ENCODE measurements at places on chromosomes 2 and 18. TPM values are rescaled to one million over a fixed set of nuclear protein-coding genes. Genes with fewer than 3 reads are reported as not detected.

GRCh38 chr18:12630136-12630535 lies 27.8 kb downstream of the SPIRE1 start:
- no peak overlapping the region for H3K27ac ChIP-seq
- H3K27me3 ChIP-seq, result no peaks in the 10 kb centered on the region
- no peaks in the 10 kb centered on the region for H3K4me1 ChIP-seq
- DNase-seq, result no peak

GRCh38 chr18:27382567-27383216 lies 197.6 kb upstream of the CHST9 start:
- H3K27ac ChIP-seq, result no peak overlapping the region
- no peaks in the 10 kb centered on the region for H3K36me3 ChIP-seq
- no peaks in the 10 kb centered on the region for H3K4me1 ChIP-seq
- no peaks in the 10 kb centered on the region for H3K27me3 ChIP-seq

- no peaks in the 10 kb centered on the region for H3K36me3 ChIP-seq
- peaks cover 46% of the 10 kb centered on the region for H3K27me3 ChIP-seq
- no peak for DNase-seq
- no peaks in the 10 kb centered on the region for H3K4me1 ChIP-seq
- H3K4me3 ChIP-seq, result no peak overlapping the region
Observed at GRCh38 chr2:19377717-19378116, 19.3 kb upstream of the OSR1 start.

- H3K4me3 ChIP-seq, result no peak overlapping the region
- H3K36me3 ChIP-seq, result no peaks in the 10 kb centered on the region
- H3K27ac ChIP-seq, result no peak overlapping the region
- H3K27me3 ChIP-seq, result no peaks in the 10 kb centered on the region
- H3K4me1 ChIP-seq, result no peaks in the 10 kb centered on the region
Observed at GRCh38 chr2:137348301-137348700, 583.0 kb downstream of the THSD7B start.

DNA sequence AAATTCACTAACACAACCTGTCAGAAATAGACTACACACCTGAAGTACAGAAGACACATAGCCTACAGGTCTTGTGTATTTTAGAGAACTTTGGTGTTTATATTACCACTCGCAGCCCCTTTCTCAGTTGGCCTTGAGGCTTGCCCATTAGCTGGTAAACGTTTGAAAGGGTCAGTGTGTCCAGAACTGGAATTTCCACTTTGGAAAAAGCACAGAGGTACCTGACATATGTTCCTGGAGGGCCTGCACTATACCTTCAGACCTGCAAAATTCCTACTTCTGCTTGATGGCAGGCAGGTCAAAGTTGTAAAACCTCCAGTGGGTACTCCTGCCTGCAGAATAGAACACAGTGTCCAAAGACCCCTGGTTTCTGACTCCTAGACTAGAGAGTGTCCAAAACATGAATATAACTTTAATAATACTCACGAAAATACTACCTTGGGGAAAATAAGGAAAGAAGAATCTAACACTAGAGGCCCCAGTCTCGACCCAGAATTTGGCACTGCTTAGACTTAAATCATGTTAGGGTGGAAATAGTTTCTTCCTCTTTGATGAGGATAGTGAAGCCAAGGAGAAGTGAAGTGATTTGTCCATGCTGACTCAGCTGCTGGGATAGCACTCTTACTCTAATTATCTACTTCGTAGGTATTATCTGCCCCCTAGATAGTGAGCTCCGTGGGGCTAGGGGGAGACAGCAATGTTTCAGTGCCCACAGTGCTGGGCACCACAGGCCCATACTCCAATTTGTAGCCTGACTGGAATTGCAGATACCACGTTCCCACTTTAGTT lies 2.8 kb downstream of the KCTD1 start:
- H3K27me3 ChIP-seq, result peaks cover 17% of the 10 kb centered on the region
- H3K36me3 ChIP-seq, result peaks cover 15% of the 10 kb centered on the region
- no peak overlapping the region for H3K4me3 ChIP-seq

- H3K27ac ChIP-seq, result no peak overlapping the region
- no peak overlapping the region for H3K4me3 ChIP-seq
- H3K27me3 ChIP-seq, result no peaks in the 10 kb centered on the region
- no peak for DNase-seq
- H3K4me1 ChIP-seq, result no peaks in the 10 kb centered on the region
Observed at GRCh38 chr2:45096996-45097395, 87.7 kb upstream of the SIX2 start.

GRCh38 chr2:20060106-20060505 lies 8.7 kb upstream of the LAPTM4A start:
- peaks cover 20% of the 10 kb centered on the region for H3K27me3 ChIP-seq
- H3K36me3 ChIP-seq, result no peaks in the 10 kb centered on the region
- DNase-seq, result no peak

RBM43 gene
- 4.8 TPM for total RNA-seq

Measured in activated naive CD8-positive, alpha-beta T cell treated with anti-CD3 and anti-CD28 coated beads for 36 hours (primary cell).